Lung (tissue), 17 donors: ENCODE measurements at places on chromosomes 6 and 20. TPM values are rescaled to one million over a fixed set of nuclear protein-coding genes. Genes with fewer than 3 reads are reported as not detected.

Gene KHDC1L
- total RNA-seq: not detected

Gene PAK5
- total RNA-seq: 0.28 TPM

Gene HLA-DMB
- total RNA-seq: 76.7 TPM

GRCh38 chr20:35181731-35182130, 9.9 kb downstream of the PROCR start:
- H3K27ac ChIP-seq: no peak overlapping the region
- H3K27me3 ChIP-seq: no peaks in the 10 kb centered on the region

- peak; percentile 53 for DNase-seq
- peak overlapping the region; percentile 72 for H3K4me3 ChIP-seq
- peaks cover 21% of the 10 kb centered on the region for H3K4me1 ChIP-seq
These were observed 690 bp downstream of the IFNGR1 start for GRCh38 chr6:137218473-137218916.

DNA sequence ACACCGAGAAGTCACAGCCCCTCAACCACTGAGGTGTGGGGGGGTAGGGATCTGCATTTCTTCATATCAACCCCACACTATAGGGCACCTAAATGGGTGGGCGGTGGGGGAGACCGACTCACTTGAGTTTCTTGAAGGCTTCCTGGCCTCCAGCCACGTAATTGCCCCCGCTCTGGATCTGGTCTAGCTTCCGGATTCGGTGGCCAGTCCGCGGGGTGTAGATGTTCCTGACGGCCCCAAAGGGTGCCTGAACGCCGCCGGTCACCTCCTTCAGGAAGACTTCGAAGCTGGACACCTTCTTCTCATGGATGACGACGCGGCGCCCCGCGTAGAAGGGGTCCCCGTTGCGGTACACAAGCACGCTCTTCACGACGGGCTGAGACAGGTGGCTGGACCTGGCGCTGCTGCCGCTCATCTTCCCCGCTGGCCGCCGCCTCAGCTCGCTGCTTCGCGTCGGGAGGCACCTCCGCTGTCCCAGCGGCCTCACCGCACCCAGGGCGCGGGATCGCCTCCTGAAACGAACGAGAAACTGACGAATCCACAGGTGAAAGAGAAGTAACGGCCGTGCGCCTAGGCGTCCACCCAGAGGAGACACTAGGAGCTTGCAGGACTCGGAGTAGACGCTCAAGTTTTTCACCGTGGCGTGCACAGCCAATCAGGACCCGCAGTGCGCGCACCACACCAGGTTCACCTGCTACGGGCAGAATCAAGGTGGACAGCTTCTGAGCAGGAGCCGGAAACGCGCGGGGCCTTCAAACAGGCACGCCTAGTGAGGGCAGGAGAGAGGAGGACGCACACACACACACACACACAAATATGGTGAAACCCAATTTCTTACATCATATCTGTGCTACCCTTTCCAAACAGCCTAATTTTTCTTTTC, at the start of gene DCDC2:
Gene DCDC2, minus strand, starts transcription at position 724 of the 883 bp plus-strand sequence. Its CDS starts 309 bp downstream, at position 415.
- H3K4me3 ChIP-seq: peak within 1 kb of the TSS; percentile 30
- no peaks in the 10 kb centered on the region for H3K36me3 ChIP-seq
- H3K27ac ChIP-seq: peak within 1 kb of the TSS; percentile 87
- DNase-seq: peak; percentile 54
- peaks cover 17% of the 10 kb centered on the region for H3K27me3 ChIP-seq
- H3K4me1 ChIP-seq: peaks cover 9% of the 10 kb centered on the region

- no peaks in the 10 kb centered on the region for H3K4me1 ChIP-seq
- peaks cover 2% of the 10 kb centered on the region for H3K27me3 ChIP-seq
- no peak for DNase-seq
- no peak overlapping the region for H3K4me3 ChIP-seq
- no peaks in the 10 kb centered on the region for H3K36me3 ChIP-seq
These were observed 31.0 kb upstream of the OSTM1 start for GRCh38 chr6:108105571-108105970.

Gene TPBG
- 10.0 TPM for total RNA-seq

- H3K36me3 ChIP-seq: no peaks in the 10 kb centered on the region
- no peaks in the 10 kb centered on the region for H3K4me1 ChIP-seq
- H3K27me3 ChIP-seq: peaks cover 2% of the 10 kb centered on the region
- H3K27ac ChIP-seq: no peak overlapping the region
- H3K4me3 ChIP-seq: no peak overlapping the region
- no peak for DNase-seq
These were observed 27.4 kb downstream of the RHAG start for GRCh38 chr6:49609285-49609684.

- no peak overlapping the region for H3K27ac ChIP-seq
- H3K4me1 ChIP-seq: no peaks in the 10 kb centered on the region
- H3K27me3 ChIP-seq: no peaks in the 10 kb centered on the region
- H3K4me3 ChIP-seq: no peak overlapping the region
- DNase-seq: no peak
These were observed 42.2 kb upstream of the UST start for GRCh38 chr6:148704400-148705246.
